Hematopoietic multipotent progenitor cell treated with erythropoietin and hydrocortisone succinate and interleukin-3 and kit ligand, for 15 days (in vitro differentiated cells): ENCODE measurements at places on chromosomes 7 and 10.

- DNase-seq = no peak
These were observed 111.4 kb upstream of the TAC1 start for GRCh38 chr7:97620495-97620894.

- DNase-seq = no peak
These were observed 574.6 kb downstream of the GRID1 start for GRCh38 chr10:85791818-85792532.

DNA sequence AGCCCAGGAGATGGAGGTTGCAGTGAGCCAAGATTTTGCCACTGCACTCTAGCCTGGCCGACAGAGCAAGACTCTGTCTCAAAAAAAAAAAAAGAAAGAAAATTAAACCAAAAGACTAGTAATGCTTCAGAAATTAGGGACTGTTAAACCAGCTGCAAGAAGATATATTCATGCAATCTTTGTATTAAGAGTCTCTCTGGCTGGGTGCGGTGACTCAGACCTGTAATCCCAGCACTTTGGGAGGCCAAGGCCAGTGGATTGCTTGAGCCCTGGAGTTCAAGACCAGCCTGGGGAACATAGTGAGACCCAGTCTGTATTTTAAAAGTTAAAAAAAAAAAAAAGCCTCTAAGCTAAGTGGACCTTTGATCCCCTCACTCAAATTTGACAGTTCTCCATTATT lies 2.5 kb upstream of the HNRNPF start:
- no peak for DNase-seq

- no peak for DNase-seq
These were observed 199.7 kb upstream of the AOAH start for GRCh38 chr7:36923943-36924436.

DNA sequence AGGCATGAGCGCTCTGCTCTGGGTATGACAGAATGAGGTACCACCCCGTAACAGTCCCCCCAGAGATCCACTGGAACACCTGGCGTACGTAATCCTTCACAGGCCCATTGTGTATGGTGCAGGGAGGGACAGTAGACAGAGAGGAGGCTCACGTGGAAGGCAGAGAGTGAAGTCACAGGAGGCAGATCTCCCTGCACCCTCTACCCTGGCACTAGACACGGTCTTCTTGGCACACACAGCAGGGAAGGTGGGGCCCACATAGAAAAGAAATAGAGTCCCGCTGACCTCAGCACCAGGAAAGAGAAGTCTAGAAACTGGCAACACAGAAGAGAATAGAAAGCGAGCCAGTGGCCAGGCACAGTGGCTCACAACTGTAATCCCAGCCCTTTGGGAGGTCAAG lies 51.9 kb downstream of the SLC29A4 start:
- DNase-seq = no peak

DNA sequence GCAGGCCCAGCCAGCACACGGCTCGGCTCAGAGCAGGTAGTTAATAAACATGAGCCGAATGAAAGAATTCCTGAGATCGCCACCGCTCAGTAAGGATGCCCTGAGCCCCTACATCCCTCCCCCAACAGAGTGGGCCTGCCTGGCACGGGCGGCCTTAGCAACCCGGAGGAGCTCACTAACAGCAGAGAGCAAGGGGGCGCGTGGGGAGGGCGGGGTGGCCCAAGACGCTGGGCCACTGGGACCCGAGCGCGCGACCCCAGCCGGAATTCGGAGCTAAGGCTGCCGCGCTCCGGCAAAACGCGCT lies 403 bp upstream of the ENO4 start:
- DNase-seq = no peak

DNA sequence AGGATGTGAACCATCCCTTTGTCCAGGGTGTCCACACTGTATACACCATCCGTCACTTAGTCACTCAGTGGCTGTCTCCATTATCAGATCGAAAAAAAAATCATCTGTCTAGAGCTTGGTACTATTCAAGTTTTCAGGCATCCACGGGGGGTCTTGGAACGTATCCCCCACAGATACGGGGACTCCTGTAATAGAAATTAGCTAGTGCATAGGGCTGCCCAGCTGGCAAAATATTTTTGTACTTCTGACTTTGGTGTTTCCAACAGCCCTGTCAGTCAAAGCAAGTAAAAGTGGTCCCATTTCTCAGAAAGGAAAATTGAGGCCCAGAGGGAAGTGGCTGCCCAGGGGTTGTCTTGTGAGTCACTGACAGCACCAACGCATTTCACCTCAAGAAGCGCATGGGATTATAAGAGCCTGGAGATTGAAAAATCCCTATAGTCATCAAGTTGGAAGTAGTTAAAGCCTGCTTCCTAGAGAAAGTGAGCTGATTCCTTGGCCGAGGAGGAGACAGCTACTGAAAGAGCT lies 52.1 kb upstream of the SLC29A3 start:
- no peak for DNase-seq

GRCh38 chr7:105827151-105827875 lies 49.1 kb downstream of the ATXN7L1 start:
- no peak for DNase-seq

DNA sequence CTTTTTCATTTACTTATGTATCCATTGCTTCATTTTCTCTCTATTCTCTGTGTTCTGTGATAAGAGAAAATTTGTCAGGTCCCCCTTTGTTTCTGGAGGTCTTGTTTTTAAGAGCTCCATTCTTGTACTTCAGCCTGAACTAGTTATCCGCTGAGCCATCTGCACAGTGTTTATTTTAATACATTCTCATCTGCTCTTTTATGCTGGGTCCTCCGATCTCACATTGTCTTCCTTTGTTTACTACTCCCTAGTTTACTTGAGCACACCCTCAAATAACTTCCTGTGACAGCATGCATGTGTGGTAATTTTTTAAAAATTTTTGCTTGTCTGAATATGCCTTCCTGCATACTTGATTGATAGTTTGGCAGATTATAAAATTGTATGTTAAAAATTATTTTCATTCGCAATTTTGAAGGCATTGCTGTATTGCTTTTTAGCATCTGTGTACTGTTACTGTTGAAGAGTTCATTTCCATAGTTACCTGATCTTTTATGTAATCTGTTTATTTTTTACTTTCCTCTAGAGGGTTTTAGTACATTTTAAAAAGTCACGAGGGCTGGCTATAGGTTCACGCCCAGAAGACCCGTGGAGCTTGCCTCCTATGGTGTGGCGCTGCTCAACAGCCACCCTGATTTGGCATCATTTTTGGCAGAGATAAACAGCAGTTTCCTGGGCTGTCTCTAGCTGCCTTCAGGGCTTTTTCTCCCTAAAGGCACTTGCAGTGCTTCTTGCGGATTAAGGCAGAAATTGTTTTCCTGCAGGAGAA lies 31.9 kb downstream of the RSBN1L start:
- peak; percentile 74 for DNase-seq

GRCh38 chr7:47380325-47381133 lies 201.4 kb downstream of the TNS3 start:
- DNase-seq = no peak

GRCh38 chr10:126391192-126391885 lies 3.1 kb upstream of the ADAM12 start:
- no peak for DNase-seq

DNA sequence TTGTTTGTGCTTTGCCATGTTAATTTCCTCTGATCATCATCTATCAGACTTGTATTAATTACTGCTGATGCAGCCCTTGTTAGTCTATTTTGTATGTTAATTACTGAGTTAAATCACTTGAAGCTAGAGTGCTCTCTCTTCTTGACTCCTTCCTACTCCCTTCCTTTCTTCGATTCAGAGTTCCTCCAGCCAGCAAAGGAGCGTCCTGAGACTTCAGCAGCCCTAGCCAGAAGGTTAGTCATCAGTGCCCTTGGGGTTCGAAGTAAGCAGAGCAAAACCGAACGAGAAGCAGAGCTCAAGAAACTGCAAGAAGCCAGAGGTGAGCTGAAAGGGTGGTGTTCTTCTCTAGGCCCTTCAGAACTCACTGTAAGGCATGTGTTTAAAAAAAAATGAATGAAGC lies 32.1 kb downstream of the LOXL4 start:
- peak; percentile 56 for DNase-seq

DNA sequence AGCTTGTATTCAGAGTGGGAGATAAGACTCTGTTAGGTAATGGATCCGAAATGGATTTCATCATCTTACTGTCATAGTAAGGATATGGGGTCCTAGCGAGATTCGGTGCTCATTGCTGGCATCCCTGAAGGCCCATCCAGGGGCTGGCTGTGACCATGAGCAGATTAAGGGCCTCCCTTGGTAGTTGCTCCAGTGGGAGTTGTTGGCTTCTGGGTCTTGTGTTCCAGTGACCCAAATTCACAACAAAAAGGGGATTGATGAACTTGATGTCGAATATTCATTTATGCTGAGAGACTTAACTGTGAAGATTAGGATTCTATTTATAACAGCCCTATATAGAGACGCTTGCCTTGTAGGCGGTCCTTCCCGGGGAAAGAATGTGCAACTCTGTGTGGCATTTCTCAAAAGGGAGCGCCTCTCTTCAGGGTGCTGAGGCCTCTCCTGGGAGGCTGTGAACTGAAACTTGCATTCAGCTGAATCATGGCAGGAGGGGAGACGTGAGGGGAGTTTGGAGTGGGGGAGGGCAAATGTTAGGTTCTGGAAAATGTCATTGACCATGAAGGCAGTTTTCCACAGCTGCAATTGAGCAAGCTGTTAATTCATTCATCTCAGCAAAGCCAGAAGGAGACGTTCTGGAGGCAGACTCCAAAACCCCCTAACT lies 233.1 kb upstream of the FZD8 start:
- DNase-seq = no peak

DNA sequence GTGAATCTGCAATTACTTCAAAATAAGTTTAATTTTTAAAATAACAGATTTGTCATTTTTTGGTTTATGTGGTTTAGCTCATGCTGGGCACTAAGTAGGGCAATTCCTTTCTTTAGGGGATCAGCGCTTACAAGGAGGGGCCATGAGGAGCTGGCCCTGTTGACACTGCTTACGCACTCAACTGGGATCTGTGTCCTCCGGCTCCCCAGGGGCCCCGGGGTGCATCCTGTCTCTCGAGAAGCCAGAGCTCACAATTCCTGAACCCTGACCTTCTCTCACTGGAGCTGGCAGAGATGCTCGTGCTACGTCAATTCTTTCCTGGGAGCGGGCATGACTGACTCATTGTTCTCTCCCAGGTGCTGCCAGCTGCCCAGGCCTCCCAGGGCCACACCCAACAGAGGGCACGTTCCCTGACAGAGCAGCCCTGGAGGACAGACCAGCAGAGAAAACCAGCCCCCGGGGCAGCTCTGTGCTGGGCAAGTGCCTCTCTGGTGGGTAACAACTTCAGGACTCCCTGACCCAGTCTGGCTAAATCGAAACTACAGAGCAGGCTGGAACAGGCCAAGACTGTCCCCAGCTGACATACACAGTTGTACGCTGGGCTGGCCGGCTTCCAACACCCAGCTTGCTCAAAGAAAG lies 36.8 kb downstream of the CTBP2 start:
- DNase-seq = peak; percentile 32

- DNase-seq = no peak
These were observed 471 bp downstream of the MGMT start for GRCh38 chr10:129467359-129468064.

GRCh38 chr7:122412883-122413282 lies 108.3 kb upstream of the FEZF1 start:
- DNase-seq = no peak

- no peak for DNase-seq
These were observed 51.7 kb downstream of the DIP2C start for GRCh38 chr10:637771-638195.

DNA sequence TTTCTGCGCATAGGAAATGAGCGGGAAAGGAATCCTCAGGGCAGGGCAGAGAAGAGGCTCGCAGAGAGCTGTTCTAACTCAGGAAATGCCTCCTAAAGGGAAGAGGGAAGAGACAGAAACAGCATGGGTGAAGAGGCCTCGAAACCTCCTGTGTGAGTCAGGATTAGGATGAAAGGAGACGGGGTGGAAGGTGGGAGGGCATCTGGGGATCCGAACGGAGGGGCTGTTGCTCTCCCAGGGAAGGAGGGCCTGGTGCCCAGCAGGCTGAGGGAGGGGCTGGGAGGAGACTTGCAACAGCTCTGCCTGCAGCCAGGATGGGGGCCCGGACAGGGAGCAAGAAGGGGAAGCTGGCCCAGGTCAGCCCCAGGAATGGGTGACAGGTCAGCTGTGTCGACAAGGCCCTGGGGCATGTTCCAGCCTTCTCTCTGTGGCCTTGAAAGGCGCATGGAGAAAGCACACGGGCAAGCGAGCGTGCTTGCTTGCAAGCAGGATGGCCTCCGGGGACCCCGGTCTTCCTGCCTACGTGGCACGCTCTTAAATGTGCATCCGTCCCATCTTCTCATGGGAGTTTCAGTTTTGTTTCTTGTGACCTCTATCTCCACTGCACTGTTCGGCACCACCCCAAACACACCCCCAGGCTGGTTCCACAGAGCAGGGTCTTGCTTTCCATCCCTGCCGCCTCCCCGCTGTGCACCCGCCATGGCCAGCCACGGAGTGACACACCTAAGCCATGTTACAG lies 63.5 kb downstream of the HIPK2 start:
- no peak for DNase-seq

GRCh38 chr10:16964576-16965343 lies 147.5 kb upstream of the RSU1 start:
- DNase-seq = no peak

GRCh38 chr10:44044549-44044948 lies 340.3 kb downstream of the CXCL12 start:
- no peak for DNase-seq

GRCh38 chr10:56068473-56069263 lies 292.4 kb downstream of the ZWINT start:
- DNase-seq = no peak

DNA sequence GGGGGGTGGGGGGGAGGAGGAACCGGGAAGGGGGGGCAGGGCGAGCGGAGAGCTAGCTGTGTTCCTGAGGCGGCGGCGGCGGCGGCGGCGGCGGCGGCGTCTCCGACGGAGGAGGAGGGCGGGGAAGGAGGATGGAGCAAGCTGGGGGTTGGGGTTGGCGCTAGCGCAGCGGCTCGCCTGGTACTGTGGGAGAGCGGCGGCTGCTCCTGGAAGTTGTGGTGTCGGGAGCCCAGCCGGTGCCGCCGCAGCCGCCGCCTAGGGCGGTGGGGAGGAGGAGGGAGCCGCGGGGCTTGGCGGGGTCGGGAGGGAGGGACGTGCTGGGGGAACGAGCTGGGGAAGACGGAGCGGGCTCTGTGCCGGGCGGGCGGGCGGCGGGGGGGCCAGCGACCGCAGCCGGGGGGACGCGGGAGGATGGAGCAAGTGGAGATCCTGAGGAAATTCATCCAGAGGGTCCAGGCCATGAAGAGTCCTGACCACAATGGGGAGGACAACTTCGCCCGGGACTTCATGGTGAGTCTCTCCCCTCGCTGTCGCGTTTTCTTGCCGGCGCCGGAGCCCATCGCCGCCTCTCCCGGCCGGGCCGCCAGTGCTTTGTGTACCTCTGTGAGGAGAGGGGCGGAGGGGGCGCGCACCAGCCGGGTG lies at the start of gene PTPN12:
Gene PTPN12, plus strand, starts transcription at position 160 of the 642 bp plus-strand sequence. Its CDS starts 252 bp downstream, at position 412.
- DNase-seq = no peak

DNA sequence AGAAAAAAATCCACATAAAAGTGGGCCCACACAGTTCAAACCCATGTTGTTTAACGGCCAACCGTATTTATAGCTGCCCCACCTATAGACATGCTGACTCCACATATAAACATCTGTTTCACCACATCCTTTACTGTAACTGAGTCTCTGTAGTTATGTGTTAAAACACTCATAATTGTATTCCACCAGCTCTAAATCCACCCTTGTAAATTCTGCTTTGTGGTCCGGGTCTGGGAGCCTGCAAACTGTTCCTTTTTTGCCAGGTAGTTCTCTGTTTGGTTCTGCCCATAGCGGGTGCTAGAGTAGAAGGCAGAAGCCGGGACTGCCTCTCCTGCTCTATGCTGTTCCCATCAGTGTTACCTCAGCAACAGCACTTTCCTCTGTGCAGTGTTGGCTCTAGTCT lies 20.2 kb upstream of the FHIP2A start:
- DNase-seq = no peak

GRCh38 chr10:116657863-116658551 lies 37.3 kb downstream of the PNLIPRP2 start:
- no peak for DNase-seq

GRCh38 chr10:22624287-22624738 lies 90.1 kb downstream of the PIP4K2A start:
- DNase-seq = no peak
